HepG2 (cell line): ENCODE measurements at places on chromosomes 5 and 9. TPM values are rescaled to one million over a fixed set of nuclear protein-coding genes. Genes with fewer than 3 reads are reported as not detected.

DNA sequence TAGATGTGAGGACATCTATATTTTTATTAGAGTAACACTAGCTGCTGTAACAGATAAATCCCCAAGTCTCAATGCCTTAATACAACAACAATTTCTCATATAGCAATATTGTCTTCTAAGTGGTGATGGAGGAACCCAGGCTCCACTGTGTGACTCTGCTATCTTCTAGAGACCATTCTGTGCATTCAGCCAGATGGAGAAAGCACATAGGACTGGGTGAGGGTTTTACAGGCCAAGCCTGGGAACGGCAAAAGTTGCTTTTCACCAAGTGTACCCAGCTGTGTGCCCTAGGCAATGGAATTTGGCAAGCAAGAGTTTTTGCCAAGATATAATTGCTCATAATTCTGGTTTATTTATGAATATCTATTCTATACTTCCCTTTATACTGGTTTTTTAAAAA is 11.7 kb downstream of the RBM22 start:
- H3K36me3 ChIP-seq, result peaks cover 11% of the 10 kb centered on the region
- no peaks in the 10 kb centered on the region for H3K27me3 ChIP-seq
- no peaks in the 10 kb centered on the region for H3K4me1 ChIP-seq
- no peak for DNase-seq
- no peak overlapping the region for H3K27ac ChIP-seq

DNA sequence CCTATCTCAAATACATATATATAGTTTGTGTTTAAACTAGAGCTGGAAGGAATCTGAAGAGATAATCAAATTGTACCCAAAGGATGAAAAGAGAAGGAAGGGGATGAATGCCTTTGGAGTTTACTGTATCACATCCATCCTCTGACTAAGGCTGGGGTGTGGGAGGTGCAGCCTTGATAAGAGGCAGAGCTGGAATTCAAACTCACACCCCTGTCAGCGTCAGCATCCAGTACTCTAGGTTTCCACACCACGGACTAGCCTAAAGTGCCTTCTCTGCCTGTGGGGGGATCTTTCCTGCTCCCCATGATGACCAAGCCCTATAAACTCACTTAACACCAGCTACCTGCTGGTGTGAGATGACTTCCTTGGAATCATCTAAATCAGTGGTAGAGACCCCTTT is 48.1 kb downstream of the EPB41L4B start:
- no peak overlapping the region for H3K27ac ChIP-seq
- peaks cover 24% of the 10 kb centered on the region for H3K4me1 ChIP-seq
- H3K4me3 ChIP-seq, result no peak overlapping the region
- DNase-seq, result no peak
- H3K27me3 ChIP-seq, result no peaks in the 10 kb centered on the region

- peaks cover 30% of the 10 kb centered on the region for H3K4me1 ChIP-seq
- no peaks in the 10 kb centered on the region for H3K36me3 ChIP-seq
- H3K27ac ChIP-seq, result no peak overlapping the region
- no peak overlapping the region for H3K4me3 ChIP-seq
- no peak for DNase-seq
These were observed 2.3 kb upstream of the FBXW11 start for GRCh38 chr5:172008689-172009141.

DNA sequence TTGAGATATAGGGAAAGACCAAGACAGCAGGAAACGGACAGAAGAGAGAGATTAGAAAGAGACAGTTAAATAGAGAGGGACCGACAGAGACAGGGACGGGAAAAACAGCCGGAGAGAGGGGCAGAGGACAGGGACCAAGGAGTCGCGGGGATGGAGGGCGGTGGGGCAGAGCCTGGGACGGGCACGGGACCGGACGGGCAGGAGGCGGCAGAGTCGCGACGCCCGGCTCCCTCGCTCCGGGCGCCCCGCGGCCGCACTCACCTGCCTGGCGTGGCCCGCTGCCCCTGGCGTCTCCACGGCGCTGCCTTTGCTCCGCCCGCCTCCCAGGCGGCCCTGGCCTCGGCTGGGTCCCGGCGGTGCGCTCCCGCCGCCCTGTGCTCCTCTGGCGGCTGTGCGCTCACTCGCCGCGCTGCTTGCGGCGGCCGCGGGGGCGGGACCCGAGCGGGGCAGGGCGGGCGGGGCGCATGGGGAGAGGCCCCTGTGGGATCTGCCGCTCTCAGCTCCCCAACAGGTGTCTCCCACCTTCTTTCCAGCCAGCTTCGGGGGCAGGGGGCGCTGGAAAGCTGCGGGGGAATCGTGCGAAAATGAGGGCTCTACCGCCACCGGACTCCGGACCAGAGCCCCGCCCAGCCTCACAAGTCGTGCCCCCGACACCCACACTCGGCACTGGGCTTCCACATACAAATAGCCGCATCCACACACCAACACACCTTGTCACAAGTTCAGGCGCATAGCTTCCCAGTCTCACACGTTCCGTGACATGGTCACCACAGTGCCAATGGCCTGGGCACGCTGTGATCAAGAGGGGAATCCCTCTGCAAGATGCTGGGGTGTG is at the start of gene ARID3C:
Gene ARID3C, minus strand, starts transcription at position 411 of the 835 bp plus-strand sequence. CDS start 1,052 bp downstream, outside the sequence.
- no peak for DNase-seq
- H3K4me3 ChIP-seq, result peak within 1 kb of the TSS; percentile 73
- peaks cover 35% of the 10 kb centered on the region for H3K4me1 ChIP-seq
- no peaks in the 10 kb centered on the region for H3K36me3 ChIP-seq
- peaks cover 20% of the 10 kb centered on the region; the same call in 2 of the 3 replicates for H3K27me3 ChIP-seq

- peaks cover 14% of the 10 kb centered on the region for H3K4me1 ChIP-seq
- H3K27me3 ChIP-seq, result 0 out of 2 replicates have a peak, but pooled peaks cover 2% of the 10 kb centered on the region
- H3K27ac ChIP-seq, result no peak overlapping the region
- H3K36me3 ChIP-seq, result no peaks in the 10 kb centered on the region
These were observed 15.4 kb downstream of the IL9 start for GRCh38 chr5:135880278-135880677.

DNA sequence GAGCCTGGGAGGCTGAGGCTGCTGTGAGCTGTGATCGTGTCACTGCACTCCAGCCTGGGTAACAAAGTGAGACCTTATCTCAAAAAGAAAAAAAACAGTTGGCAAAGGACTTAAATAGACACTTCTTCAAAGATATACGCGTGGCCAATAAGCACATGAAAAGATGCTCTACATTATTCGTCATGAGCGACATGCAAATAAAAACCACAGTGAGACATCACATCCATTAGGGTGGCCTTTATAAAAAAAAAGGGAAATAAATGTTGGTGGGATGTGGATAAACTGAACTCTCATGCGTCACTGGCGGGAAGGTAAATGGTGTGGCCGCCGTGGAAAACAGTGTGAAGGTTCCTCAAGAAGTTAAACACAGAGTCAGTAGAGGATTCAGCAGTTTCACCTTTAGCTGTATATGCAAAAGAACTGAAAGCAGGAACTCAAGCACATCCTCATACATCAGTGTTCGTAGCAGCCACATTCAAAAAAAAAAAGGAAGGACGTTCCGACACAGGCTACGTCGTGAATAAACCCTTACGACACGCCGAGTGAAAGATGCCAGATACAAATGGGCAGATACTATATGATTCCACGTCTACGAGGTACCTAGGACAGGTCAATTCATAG is 24.5 kb upstream of the NRARP start:
- DNase-seq, result no peak
- no peak overlapping the region for H3K4me3 ChIP-seq
- no peak overlapping the region for H3K27ac ChIP-seq
- H3K4me1 ChIP-seq, result no peaks in the 10 kb centered on the region
- H3K27me3 ChIP-seq, result peaks cover 2% of the 10 kb centered on the region
- H3K36me3 ChIP-seq, result no peaks in the 10 kb centered on the region

DNA sequence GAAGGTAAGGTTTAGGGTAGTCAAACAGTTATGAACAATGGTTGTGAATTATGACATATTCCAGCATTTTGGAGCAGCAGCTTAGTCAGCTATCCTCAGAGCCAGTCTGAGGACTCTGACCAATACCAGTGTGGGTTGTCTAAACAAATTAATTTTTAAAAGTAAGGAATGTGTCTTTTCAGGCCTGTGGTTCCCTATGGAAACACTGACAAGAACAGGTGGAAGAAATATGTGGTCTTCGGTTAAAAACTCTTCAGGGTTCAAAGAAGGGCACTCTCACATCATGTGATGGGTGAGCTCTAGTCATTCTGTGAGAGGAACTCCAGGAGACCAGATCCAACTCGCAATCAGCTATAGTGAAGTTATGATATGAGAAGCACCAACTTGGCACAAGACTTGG is 33.5 kb upstream of the ALDOB start:
- peaks cover 14% of the 10 kb centered on the region; the same call in 1 of the 2 replicates for H3K4me1 ChIP-seq
- no peaks in the 10 kb centered on the region for H3K36me3 ChIP-seq
- no peak overlapping the region for H3K27ac ChIP-seq
- H3K4me3 ChIP-seq, result no peak overlapping the region
- DNase-seq, result no peak
- H3K27me3 ChIP-seq, result no peaks in the 10 kb centered on the region

DNA sequence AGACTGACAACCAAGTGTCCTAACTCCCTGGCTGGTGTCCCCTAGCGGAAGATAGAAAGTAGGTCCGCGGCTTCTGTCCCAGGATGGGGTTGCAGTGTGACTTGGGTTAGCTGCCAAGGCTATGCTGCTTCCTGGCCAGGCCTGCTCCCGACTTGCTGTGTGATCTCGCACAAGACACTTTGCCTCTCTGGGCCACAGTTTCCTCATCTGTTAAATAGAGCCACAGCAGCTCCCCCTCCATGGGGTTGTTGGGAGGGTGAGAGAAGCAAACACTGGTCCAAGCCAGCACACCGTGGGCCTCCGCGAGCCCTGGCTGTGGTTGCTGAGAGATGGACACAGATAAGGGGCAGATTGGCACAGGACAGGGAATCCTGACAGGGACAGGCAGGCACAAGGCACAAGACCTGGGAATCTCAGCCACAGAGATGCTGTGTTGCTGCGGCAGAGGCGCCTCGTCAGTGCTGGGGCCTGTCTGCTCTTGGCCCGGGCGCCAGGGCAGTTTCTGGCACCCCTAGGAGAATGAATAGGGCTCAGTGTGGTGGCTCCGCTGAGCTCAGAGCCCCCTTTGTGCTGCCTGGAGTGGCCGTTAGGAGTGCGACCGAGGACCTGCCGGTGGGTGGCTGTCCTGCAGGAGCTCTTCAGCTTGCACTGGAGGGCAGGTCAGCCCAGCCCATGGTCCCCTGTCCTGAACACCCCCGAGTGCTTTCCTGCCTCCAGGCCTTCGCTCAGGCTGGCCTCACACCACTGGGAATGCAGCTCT is 1.8 kb upstream of the SH2D3C start:
- H3K4me3 ChIP-seq, result no peak overlapping the region
- H3K4me1 ChIP-seq, result peaks cover 30% of the 10 kb centered on the region
- no peak overlapping the region for H3K27ac ChIP-seq
- peaks cover 39% of the 10 kb centered on the region; the same call in 2 of the 3 replicates for H3K27me3 ChIP-seq
- peak; percentile 25 for DNase-seq
- no peaks in the 10 kb centered on the region for H3K36me3 ChIP-seq

DNA sequence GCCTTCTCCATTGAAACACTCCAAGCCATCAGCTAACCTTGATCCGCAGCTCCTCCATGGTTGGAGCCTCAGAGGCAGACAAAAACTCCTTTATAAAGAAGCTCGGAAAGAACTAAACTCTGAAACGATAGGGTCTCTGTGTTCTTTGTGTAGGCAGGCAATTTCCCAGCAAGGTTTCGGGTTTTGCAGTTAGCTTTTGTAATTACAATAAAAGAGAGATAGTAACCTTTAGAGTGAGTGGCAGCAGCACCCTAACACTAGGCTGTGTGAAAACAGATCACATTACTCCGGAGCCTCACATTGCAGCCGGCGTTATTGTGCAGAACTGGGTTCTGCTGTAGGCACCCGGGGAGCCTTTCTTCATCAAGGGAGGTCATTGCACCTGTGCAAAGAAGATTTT is 115.8 kb upstream of the MAP3K1 start:
- no peak for DNase-seq
- H3K27ac ChIP-seq, result no peak overlapping the region
- H3K36me3 ChIP-seq, result no peaks in the 10 kb centered on the region

- no peaks in the 10 kb centered on the region for H3K4me1 ChIP-seq
- no peaks in the 10 kb centered on the region for H3K27me3 ChIP-seq
- no peaks in the 10 kb centered on the region for H3K36me3 ChIP-seq
- H3K4me3 ChIP-seq, result no peak overlapping the region
These were observed 386.7 kb downstream of the NTRK2 start for GRCh38 chr9:85056203-85056572.

DNA sequence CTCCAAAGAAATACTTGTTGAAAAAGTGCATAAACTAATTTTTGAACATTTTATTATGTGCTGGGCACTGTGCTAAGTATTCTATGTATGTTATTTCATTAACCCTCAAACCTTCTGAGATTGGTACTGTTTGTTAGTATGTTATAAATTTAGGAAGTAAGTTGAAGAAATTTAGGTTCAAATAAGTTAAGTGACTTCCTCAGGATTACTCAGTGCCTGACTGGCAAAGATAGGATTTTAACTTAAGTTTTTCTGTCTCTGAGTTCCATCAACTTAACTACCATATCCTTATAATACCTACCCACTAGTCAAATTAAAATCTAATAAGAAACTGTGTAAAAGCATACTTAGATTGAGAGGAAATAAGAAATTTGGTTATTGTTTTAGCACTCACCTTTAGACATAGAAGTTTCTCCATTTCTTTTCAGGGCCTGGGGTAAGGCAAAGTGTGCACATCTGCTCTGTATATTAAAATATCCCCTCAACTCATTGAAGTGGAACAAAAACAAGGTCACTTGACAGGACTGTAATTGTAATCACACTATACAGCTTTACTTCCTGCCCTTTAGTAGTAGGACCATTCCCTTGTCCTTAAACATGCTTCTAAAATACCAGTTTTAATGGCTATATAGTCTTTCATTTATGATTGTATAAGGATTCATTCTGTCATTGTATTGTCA is 15.2 kb downstream of the TGFBR1 start:
- no peaks in the 10 kb centered on the region for H3K4me1 ChIP-seq
- H3K4me3 ChIP-seq, result no peak overlapping the region
- no peaks in the 10 kb centered on the region for H3K36me3 ChIP-seq
- H3K27ac ChIP-seq, result no peak overlapping the region
- H3K27me3 ChIP-seq, result no peaks in the 10 kb centered on the region

- H3K27ac ChIP-seq, result no peak overlapping the region
- H3K4me3 ChIP-seq, result no peak overlapping the region
- peaks cover 19% of the 10 kb centered on the region; the same call in 2 of the 3 replicates for H3K27me3 ChIP-seq
- no peaks in the 10 kb centered on the region for H3K36me3 ChIP-seq
These were observed 1.3 kb upstream of the ABCA2 start for GRCh38 chr9:137029058-137029936.

GRCh38 chr5:160169326-160169725 is 50.1 kb upstream of the PWWP2A start:
- peaks cover 38% of the 10 kb centered on the region for H3K4me1 ChIP-seq
- no peaks in the 10 kb centered on the region; the same call in 2 of the 3 replicates for H3K27me3 ChIP-seq
- no peak for DNase-seq
- no peak overlapping the region for H3K27ac ChIP-seq
- no peaks in the 10 kb centered on the region for H3K36me3 ChIP-seq

GRCh38 chr9:113471566-113471965 is 8.0 kb downstream of the RGS3 start:
- no peak for DNase-seq
- H3K4me3 ChIP-seq, result no peak overlapping the region
- no peaks in the 10 kb centered on the region for H3K27me3 ChIP-seq
- H3K27ac ChIP-seq, result no peak overlapping the region

GRCh38 chr9:122387536-122387935 is 16.7 kb downstream of the PTGS1 start:
- no peaks in the 10 kb centered on the region for H3K36me3 ChIP-seq
- no peak overlapping the region for H3K4me3 ChIP-seq
- no peak overlapping the region for H3K27ac ChIP-seq

GRCh38 chr5:149820536-149821510 is 90.7 kb downstream of the PPARGC1B start:
- no peak overlapping the region for H3K27ac ChIP-seq
- no peaks in the 10 kb centered on the region for H3K36me3 ChIP-seq
- H3K4me3 ChIP-seq, result no peak overlapping the region
- no peaks in the 10 kb centered on the region for H3K27me3 ChIP-seq

The PTPN3 gene
- total RNA-seq, result 5.6 and 7.9 TPM in 2 replicates

The SRP19 gene
- total RNA-seq, result 143 and 214 TPM in 2 replicates

The ZNF608 gene
- 0.83 and 0.91 TPM in 2 replicates for total RNA-seq

The PAEP gene
- 0.38 and 0.75 TPM in 2 replicates for total RNA-seq
